ENCODE measurements at places on chromosomes 7 and 10. TPM values are rescaled to one million over a fixed set of nuclear protein-coding genes. Genes with fewer than 3 reads are reported as not detected.
A peak's percentile ranks its signal among the peaks of the same experiment; 100 is the strongest.

- no peak for DNase-seq
These were observed 41.5 kb downstream of the PRF1 start for GRCh38 chr10:70561070-70561469.

Gene GPR37
- not detected for total RNA-seq

DNA sequence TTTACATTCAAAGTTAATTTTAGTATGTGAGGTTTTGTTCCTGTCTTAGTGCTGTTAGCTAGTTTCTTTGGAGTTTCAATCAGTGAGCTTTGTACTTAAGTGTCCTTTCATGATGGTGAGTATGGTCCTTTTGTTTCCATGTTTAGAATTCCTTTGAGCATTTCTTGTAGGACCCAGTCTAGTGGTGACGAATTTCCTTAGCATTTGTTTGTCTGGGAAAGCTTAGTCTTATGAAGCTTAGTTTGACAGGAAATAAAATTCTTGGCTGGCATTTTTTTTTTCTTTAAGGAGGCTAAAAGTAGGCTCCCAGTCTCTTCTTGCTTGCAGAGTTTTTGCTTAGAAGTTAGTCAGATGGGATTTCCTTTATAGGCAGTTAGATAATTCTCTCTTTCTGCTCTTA lies 209.2 kb upstream of the SEMA3C start:
- no peak for DNase-seq

GRCh38 chr10:97483921-97484320 lies 14.3 kb downstream of the MMS19 start:
- no peak for DNase-seq

DNA sequence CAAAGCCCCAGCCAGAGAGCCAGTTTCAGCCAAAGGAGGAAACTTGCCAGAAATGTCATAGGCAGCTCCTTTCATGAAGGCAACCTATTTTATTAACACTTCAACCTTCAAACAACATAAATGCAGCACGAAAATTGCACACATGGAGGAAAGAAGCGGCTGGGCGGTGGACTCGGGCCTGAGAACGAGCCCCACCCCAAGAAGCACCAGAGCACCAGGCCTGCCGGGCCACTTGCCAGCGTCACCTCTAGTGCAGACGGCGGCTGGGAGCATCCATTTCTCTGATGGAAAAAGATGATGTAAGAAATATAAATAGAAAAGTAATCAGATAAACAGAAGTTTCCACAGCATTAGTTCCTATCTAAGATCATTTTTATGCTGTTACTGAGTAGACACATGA lies 100.0 kb downstream of the TCERG1L start:
- DNase-seq = no peak

Gene FZD1
- 0.30 TPM for total RNA-seq

Gene SFR1
- 17.0 TPM for total RNA-seq

GRCh38 chr7:732094-732541 lies 5.0 kb upstream of the PRKAR1B start:
- peak; percentile 42 for DNase-seq

GRCh38 chr10:97074256-97075145 lies 111.3 kb downstream of the SLIT1 start:
- DNase-seq = no peak

GRCh38 chr10:121921238-121921931 lies 6.4 kb downstream of the ATE1 start:
- no peak for DNase-seq

- no peak for DNase-seq
These were observed 12.0 kb downstream of the ZNF800 start for GRCh38 chr7:127380479-127380878.

- DNase-seq = no peak
These were observed 234.3 kb downstream of the ADAM12 start for GRCh38 chr10:126153711-126154628.

Gene MACC1
- not detected for total RNA-seq

DNA sequence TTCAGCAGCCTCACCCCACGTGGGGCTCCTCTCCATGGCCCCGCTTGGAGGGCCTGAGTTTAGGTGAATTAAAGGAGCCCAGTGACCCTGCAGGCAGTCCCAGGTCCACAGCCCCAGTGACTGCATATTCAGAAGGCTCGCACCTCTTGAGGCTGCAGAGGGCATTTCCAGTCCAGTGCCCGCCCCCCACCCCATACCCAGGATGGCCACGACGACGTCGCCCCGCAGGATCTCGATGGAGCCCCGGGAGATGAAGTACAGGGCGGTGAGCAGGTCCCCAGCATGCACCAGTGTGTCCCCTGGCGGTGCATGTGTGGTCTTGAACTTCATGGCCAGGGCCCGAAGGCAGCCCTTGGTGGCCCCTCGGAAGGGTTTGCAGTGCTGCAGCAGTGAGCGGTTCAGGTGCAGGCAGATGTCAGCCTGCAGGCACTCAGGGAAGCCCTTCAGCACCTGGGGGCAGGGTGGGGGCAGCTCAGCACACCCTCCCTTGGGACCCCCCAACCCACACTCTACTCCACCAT lies 28.1 kb downstream of the KCNH2 start:
- no peak for DNase-seq

- DNase-seq = no peak
These were observed 62.8 kb upstream of the GPR158 start for GRCh38 chr10:25112016-25112415.

Gene SPDYE6
- total RNA-seq = not detected

Gene LRRC18
- not detected for total RNA-seq

GRCh38 chr7:17654940-17655339 lies 285.4 kb downstream of the SNX13 start:
- DNase-seq = no peak

GRCh38 chr10:71840177-71840957 lies 10.7 kb downstream of the PSAP start:
- peak; percentile 33 for DNase-seq

GRCh38 chr7:142790056-142790455 lies 19.3 kb downstream of the PRSS2 start:
- DNase-seq = no peak

Gene AKR1C4
- not detected for total RNA-seq

Gene CLDN3
- total RNA-seq = not detected

- DNase-seq = peak; percentile 32
These were observed 8.5 kb downstream of the RASSF4 start for GRCh38 chr10:44968091-44968490.

GRCh38 chr7:47407821-47408674 lies 173.9 kb downstream of the TNS3 start:
- no peak for DNase-seq

DNA sequence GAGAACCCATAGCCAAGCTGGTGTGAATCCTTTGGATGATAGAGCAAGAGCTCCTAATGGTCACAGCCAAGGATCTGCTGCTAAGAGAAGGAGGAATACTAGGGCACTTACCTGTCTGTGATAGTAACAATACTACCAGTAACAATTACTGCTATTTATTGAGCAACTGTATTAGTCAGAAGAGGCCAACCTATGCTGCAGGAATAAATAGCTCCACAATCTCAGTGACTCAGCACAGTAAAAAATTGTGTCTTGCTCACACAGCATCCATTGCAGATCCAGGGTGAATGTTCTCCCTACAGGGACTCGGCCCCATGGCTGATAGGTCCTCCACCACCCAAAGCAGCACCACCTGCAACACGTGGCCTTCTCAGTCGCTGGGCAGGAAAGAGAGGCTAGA lies 257.6 kb upstream of the ZMIZ1 start:
- no peak for DNase-seq

DNA sequence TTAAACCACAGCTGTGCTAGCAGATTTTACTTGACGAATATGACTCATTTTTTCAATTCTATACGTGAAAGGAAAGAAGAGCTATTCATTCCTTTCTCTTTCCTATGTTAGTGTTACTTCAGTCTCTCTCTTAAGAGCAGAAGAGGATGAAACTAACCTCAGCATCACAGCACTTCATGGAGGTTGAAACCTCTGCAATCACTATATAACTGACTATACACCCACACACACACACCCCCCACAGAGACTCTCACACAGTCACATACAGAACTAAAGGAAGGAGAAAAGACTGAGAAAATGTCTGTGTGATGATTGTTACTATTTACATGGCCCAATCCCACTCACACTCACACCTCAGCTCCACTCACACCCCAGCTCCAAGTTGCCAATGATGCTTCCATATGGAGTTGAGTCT lies 104.2 kb downstream of the KIF20B start:
- DNase-seq = peak; percentile 90

Gene PTPRN2
- 0.54 TPM for total RNA-seq

Gene GIMAP4
- 193 TPM for total RNA-seq

- DNase-seq = no peak
These were observed 42.3 kb downstream of the PRKCQ start for GRCh38 chr10:6537770-6538169.

GRCh38 chr7:130309986-130310385 lies 17.0 kb downstream of the CPA4 start:
- no peak for DNase-seq

DNA sequence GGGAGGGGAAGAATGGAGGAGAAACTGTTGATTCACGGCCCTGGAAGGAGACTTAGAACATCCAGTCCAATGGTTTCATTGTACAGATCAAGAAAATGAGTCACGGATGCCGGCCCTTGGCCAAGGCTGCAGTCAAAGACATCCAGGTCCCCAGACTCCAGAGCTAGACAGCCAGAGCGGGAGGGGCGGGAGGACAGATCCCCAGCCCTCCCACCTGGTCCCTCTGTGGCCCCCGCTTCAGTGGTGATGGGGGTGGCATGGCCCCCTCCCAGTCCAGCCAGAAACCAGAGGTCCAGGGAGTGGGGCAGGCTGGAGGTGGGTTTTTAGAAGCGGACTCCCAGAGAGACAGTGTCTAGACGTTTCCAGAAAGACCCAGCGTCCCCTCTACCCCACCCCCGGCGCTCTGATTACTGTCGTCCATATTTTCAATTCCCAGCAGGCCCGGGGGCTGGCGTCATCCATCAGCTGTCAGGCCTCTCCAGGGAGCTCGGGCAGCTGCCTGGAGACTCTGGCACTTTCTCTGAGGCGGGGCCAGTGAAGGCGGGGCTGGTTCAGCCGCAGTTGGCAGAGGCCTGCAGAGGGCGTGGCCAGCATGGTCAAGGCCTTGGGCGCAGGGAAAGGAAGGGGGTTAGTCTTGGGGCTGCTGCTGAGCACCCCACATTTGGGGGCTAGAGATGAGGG lies 8.0 kb upstream of the HSPB1 start:
- no peak for DNase-seq

- DNase-seq = no peak
These were observed 35.4 kb upstream of the TAX1BP1 start for GRCh38 chr7:27704422-27705199.

Gene SPACDR
- total RNA-seq = 2.6 TPM

GRCh38 chr7:94350734-94351133 lies 44.0 kb upstream of the COL1A2 start:
- DNase-seq = no peak

GRCh38 chr7:114930829-114931655 lies 9.1 kb downstream of the MDFIC start:
- no peak for DNase-seq

GRCh38 chr10:96767611-96768010 lies 47.3 kb upstream of the PIK3AP1 start:
- DNase-seq = no peak

DNA sequence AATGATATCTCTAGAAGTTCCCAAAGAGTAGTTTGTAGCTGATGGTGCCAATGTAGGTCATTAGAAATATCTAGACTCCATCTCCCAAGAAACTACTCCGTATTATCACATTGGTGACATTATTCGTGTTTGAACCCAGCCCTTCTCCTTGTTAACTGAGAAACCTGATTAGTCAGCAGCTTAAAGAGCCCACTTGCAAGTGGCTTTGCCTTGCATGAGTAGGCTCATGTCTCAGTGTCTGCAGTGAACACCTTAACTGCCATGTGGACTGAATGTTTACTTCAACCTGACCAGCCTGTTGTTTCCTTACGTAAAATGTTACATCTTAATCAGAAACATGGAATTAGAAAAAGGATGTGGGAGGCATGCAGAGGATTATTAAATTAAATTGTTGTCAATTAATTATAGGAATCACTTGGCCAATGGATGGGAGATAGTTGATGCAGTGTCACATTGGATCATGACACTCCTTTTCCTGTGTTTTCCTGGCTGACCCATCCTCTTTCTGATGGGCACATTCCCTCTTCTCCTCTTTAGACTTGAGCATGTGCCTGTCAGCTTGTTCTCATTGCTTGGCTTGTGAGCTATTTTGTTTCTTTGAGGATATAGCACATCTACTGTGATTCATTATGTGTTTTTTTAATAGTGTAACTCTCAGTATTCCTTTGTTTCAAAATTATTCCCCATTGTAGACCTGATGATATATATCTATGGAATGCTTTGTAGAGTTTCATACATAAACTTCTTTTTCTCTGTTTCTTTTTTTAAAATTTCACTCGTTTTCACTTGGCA lies 18.0 kb downstream of the STARD3NL start:
- no peak for DNase-seq

Gene THAP5
- total RNA-seq = 24.8 TPM

Gene PLPP4
- not detected for total RNA-seq

Gene CUEDC2
- 64.4 TPM for total RNA-seq

DNA sequence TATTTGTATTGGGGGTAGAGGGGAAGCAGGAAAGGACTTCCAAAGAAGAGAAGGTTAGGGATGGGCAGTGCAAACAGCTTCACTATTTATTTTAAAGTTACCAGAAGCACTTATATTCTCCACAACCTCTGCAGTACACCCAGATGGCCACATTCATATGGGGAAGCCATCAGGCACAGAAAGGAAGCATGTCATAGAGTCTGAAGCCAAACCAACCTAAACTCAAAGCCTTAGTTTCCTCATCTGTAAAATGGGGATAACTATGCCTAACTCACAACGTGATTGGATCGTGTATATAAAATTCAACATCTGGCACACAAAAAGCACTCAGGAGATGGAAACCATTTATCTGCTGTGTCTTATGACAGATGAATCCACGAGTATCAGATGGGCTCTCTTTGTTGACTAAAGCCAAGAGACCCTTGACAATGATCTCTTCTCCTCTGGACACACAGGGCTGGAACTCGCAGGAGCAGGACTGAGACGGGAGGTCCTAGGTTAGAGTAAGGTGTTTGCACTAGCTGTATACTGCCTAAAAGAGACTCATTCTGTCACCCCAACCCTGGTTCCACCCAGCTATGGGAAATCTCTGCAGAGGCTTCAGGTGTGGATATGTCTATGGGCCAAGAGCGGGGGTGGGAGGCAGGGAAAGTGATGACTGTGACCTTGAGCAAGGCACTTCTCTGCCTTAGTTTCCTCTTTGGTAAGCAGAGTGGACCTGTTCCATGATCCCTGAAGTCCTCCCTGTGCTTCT lies 1.8 kb downstream of the KIAA1549 start:
- no peak for DNase-seq

DNA sequence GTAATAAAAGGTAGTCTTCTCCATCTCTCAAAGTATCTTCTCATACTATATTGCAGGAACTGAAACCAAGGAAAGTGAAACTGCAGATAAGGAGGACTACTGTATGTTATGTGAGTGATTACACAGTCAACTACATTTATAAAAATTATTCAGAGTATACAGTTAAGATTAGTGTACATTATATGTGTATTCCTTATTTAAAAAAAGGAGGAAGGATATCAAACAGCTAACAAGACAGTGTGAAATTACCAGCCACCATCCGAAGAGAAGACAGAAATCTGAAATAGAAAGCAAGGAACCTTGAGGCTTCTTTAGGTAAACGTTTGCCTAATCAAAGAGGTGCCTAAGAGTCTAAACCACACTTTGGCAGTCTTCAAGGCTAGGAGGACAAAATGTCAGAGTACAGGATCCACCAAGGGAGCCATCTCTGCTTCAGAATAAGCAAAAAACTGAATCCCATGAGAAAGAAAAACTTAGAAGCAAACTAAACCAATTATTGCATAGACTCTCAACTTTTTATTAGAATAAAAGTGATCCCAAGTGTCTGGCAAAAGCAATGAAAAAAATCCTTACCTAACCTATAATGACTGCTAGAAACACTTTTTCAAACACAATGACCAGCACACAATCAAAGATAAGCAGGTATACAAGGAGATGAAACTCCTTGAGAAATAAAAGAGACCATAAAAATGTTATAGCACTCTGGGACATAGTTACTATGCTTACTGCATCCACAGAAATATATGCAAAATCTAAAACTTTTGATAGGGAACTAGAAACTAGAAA lies 6.4 kb downstream of the USP6NL start:
- DNase-seq = no peak

Measured in activated naive CD4-positive, alpha-beta T cell treated with anti-CD3 and anti-CD28 coated beads for 36 hours (primary cell).